Stimulated activated CD8-positive, alpha-beta memory T cell treated with anti-CD3 and anti-CD28 coated beads, Interleukin-15, amount 100 ng/mL, for 1 hour (primary cell): ENCODE measurements at places on chromosomes 5 and 9.

DNA sequence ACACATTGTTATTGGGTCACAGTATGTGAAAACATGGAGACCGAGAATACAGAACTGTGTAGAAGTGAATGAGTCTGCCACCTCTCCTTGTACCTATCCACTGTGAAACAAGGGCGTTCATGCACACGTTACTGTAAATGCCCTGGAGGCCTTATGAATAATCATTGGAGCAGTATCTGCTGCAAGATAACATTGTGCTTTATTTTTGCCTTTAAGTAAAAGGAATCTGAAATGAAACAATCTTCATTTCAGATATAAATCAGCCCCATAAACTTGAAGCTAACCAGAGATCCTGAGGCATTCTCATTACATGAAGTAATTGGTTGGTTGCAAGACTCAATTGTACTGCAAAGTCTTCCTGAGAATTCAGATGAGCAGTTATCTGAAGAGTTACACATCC lies 419.6 kb downstream of the KDM4C start:
- no peak for DNase-seq

DNA sequence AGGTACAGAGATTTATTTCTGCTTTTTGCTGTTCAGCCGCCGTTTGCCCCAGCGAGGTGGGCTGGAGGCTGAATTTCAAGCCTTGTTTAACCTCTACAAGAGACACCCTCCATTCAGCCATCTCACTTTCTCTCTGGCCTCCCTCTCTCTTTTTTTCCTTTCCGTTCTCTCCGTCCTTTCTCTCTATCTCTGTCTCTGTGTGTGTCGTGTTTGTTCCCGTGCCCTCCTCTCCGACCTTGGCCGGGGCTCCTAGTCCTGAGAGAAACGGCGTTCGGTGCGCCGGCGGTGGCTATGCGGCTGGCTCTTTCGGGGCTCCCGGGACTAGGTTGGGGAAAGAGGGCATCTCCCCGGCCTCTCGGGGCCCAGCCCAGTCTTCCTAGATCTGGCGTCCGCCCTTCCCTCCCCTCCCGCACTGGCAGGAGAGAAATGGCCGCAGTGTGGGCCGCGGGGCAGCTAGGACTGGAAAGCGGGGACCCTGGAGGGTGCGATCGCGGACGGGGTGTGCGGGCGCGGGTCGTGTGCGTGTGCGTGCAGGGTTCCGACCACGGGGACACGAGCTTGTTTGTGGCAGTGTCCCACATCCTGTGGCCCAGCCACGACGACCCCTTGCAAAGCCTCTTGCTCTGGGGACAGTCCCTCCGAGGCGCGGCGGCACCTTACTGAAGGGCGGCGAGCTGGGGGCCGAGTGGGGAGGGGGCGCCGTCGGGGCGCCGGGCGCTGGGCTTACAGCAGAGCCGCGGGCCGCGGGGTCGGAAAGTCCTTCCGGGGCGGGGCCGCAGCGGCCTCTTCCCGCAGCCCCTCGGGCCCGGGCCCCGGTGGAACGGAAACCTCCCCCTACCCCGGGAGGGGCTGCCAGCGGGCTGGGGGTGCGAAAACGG lies 5.7 kb downstream of the LHX2 start:
- no peak for DNase-seq

DNA sequence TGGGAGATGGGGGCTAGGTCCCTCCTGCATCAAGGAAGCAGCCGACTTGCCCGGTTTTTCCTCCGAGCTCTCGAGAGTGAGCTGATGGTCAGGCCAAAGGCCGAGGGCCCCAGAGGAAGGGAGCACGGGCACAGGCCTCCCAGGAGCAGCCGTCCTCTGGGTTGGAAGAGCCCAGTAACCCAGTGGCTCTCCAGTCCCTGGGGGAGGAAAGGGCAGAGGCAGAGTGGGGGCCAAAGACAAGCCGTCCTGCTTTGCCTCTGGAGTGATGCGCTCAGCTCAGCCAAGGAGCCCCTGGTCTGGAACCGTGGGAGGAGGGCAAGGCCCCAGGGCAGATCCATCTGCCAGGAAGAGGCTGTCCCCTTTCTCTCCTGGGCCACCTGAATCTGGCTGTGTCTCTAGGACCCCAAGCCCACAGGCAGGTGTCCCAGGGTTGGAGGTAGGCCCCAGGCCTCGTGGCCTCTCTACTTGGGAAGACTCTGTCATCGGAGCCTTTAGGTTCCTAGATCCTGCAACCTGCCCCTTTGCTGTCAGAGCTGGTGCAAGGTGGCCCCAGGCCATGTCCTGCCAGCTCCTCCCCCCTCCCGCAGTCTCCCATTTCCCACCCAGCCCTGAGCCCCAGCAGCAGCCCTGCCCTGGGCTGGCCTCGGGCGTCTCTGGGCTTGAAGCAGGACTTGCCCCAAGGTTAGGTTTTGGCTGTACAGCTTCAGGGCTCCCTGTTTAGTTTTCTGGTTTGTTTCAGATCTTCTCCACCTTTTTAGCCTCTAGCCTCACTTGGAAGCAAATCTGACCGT lies 224.1 kb downstream of the CACNA1B start:
- no peak for DNase-seq

DNA sequence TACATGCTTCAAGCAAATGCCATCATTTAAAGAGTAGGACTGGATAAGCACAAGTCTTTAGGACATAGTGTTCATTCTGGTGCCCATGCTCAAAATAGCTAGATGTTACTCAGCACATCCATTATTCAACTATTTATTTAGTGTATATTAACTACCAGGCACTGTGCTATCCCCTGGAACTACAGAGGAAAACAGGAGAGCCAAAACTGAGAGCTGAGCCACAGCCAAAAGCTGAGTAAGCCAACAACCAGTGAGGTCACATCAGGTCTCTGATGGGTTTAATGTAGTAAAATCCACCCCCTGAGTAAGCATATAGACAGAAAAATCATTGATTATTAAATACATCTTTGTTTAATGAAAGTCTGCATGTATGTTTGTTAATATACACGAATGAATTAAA lies 469.3 kb upstream of the DMAC1 start:
- DNase-seq = no peak

GRCh38 chr9:111029260-111029659 lies 9.0 kb downstream of the LPAR1 start:
- no peak for DNase-seq

DNA sequence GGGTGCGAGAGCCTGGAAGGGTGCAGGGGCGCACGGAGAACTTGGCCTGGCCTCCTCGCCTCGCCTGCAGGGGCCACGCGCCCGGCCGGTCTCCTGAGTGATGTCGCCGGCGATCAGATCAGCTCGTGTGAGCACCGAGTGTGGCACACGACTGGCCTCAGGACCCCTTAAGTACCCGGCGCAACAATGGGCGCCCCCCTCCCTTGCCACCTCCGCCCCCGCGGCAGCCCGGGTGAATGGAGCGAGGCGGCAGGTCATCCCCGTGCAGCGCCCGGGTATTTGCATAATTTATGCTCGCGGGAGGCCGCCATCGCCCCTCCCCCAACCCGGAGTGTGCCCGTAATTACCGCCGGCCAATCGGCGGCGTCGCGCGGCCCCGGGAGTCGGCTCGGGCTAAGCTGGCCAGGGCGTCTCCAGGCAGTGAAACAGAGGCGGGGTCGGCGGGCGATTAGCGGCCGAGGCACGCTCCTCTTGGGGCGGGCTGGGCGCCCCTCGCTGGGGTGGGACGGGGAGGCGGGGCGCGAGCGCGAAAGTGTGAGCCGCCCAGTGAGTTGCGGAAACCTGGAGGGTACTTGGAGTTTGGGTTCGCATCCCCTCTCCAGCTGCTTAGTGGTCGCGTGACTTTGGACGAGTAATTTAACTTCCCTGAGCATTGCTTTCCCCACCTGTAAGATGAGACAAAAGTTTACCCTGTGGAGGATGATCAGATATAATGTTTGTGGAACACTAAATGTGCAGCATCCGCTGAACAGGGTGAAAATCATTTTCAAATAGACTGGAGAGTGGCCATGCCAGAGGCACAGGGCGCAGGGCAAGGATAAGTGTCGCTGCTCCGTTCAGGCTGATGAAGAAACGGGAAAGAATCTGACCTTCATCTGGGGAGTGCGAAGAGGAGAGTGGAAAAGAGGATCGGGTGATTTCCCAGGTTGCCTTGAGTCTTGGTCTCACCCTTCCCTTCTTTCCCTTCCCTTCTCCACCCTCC lies at the start of gene NEUROG1:
NEUROG1 (minus strand) TSS at position 145 of the 982 bp plus-strand sequence. CDS start 274 bp downstream, outside the sequence.
- no peak for DNase-seq

DNA sequence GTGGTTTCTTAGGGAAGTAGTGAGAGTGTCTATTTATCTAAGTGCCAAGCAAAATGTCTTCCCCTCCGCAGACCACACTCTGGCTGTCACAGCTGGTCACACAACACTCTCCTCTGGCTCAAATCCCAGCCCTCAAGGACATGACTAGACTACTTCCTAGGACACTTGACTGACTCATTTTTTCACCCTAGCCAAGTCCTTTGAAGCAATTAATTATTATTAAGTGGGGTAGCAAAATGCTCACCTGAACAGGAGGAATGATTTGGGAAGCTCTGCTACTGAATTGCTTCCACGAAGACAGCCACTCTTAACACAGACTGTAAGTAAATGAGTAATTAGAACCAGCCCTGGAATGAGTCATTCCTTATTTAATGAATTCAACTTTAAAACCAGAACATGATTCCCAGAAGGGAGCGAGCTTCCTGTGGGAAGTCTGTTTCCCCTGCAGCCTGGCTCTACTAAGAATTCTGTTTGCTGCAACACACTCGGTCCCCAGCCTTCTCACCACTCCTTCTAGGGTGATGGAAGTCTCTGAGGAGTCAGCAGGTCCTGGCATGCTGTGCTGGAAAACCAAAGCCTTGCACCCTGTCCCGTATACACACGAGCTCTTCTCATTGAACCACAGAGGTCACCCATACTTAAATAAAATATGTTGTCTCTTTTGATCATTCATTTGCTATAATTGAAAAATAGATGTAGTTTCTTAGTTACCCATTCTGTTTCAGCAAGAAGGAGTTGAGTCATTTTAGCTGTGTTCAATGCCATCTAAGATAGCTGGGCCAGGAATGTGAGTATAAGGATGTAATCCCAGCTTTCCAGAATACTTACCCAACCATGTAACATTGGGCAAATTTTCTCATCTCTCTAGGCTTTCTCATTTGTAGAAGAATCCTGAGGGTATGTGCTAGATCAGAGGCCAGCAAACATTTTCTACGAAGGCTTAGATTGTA lies 218.6 kb upstream of the RASEF start:
- no peak for DNase-seq

DNA sequence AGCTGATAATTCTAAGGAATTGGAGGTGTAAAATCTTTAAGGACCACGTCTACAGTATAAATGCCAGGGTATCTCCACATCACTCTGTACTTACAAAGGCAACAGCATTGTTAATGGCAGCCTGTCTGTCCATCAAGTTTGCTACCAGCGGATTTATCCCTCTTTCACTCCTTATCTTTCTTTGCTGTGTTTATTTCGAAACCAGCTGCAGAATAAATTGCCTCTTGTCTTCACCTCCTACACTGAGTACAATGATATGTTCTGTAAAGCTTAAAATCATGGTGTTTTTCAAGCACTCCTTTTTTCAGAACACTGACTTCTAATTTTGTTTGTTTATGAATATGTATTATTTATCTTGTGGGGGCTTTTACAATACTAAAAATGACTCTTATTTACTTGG lies 1088.1 kb downstream of the NR2F1-AS1 start:
- DNase-seq = no peak

DNA sequence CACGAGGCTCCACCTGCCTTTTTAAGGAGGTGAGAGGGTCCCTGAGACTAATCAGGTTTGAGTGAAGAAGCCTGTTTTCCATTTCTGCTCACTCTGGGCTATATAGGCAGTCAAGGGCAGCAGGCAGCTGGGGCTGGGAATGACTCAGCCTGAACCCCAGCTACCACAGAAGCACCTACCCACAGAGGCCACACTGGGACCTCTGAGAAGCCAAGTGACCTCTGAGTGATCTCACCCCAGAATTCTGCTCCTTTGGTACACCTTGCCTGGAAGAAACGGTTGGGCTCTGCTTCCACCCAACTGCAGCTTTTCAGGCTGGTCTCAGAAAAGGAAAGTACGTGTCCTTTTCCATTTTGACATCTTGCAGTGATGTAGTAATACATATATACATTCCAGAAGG lies 6.8 kb downstream of the FAM219A start:
- no peak for DNase-seq

DNA sequence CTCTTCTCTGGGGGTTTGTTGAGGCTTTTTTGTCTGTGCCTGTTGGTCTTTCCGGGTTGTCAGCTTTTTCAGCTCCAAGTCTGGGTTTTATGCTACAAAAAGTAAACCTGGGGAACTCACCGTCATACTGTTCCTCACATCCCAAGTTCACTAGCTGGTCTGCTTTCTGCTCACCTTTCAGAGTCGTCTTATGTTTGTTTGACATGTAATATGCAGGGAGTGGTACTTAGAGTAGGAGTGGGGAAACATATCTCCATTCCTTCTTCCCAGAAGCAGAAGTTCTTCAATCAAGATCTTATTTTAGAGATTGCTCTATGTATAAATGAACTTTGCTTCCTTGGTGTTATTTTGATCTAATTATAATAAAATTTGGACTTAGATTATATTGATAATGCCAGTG lies 41.7 kb upstream of the DHFR start:
- no peak for DNase-seq

- no peak for DNase-seq
Measured at GRCh38 chr5:53109056-53109442, 508 bp downstream of the MOCS2 start.

DNA sequence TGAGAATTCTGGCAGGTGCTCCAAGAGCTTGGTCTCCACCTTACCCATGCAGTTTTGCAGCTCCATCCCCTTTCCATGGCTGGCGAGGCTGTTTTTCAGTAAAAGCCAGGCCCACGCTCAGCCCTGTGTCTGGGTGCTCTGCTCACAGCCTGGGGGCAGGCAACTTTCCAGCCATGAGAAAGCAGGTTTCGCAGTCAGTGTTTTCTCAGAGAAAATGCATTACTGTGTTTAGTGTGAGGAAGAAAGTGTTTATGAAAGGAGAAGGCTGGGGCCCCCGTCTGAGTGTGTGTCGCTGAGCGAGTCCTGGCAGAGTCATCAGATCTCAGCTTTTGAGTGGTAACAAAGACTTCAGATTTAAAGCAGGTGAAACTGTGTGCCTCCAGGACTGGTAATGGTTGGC lies 248.1 kb downstream of the IRX1 start:
- no peak for DNase-seq

- DNase-seq = no peak
Measured at GRCh38 chr5:173718469-173718868, 102.0 kb upstream of the BOD1 start.

- DNase-seq = no peak
Measured at GRCh38 chr9:29325894-29326293, 1752.6 kb upstream of the C9orf72 start.

DNA sequence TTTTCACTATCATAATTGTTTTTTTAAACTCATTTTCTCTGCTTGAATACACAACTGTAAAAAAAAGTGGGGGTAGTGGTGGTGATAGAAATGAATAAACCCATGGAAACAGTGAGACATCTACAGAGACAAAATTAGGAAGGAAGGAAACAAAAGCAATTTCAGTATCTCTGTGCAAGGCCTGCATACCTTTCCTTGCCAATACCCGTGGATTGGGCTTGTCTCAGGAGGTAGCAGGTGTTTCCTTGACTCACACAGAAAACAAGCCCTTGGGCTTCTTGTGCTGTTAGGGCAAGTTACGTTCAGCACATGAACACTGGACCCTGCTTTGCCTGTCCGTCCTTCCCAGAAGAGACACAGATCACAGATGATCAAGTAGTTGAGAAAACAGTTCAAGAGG lies 372.2 kb downstream of the ZSWIM6 start:
- DNase-seq = no peak
